WTC11 (cell line): ENCODE measurements at places on chromosomes 2 and 18. TPM values are rescaled to one million over a fixed set of nuclear protein-coding genes. Genes with fewer than 3 reads are reported as not detected.

SLC5A7 gene
- total RNA-seq = 0.05 TPM in 1 of 3 replicates, not detected in the others

CAVIN2 gene
- 0.14 to 0.28 TPM (median 0.27 TPM) in 3 replicates for total RNA-seq

ABHD1 gene
- total RNA-seq = 0.31 to 0.62 TPM (median 0.53 TPM) in 3 replicates

TMEM178A gene
- total RNA-seq = 13.6 to 14.5 TPM (median 14.1 TPM) in 3 replicates

EVA1A gene
- total RNA-seq = 3.2 to 4.1 TPM (median 3.3 TPM) in 3 replicates

ANKRD62 gene
- total RNA-seq = not detected in 3 replicates

CRYGC gene
- not detected in 3 replicates for total RNA-seq

CCDC102B gene
- 3.1 to 5.1 TPM (median 3.2 TPM) in 3 replicates for total RNA-seq

- DNase-seq = no peak
Observed at GRCh38 chr2:62478093-62478580, 27.9 kb downstream of the TMEM17 start.

DNA sequence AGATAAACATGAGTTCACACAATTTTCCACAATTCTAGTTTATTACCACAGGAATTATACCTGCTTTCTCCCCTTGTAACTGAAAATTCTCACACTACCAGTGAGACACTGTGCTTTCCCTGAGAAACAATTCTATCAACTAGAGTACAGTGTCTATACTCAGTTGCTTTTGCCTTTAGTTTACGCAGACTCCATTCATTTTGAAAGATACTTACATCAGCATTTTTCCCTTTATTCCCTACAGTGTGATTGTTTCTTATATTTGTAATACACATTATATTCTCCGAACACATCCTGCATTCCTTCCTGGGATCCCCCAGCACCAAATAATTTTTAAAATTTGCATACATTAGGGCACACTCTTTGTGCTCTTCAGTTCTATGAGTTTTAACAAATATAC is 1455.5 kb downstream of the SUCLG1 start:
- DNase-seq = no peak

GRCh38 chr2:182573553-182573952 is 142.5 kb upstream of the DNAJC10 start:
- DNase-seq = no peak

DNA sequence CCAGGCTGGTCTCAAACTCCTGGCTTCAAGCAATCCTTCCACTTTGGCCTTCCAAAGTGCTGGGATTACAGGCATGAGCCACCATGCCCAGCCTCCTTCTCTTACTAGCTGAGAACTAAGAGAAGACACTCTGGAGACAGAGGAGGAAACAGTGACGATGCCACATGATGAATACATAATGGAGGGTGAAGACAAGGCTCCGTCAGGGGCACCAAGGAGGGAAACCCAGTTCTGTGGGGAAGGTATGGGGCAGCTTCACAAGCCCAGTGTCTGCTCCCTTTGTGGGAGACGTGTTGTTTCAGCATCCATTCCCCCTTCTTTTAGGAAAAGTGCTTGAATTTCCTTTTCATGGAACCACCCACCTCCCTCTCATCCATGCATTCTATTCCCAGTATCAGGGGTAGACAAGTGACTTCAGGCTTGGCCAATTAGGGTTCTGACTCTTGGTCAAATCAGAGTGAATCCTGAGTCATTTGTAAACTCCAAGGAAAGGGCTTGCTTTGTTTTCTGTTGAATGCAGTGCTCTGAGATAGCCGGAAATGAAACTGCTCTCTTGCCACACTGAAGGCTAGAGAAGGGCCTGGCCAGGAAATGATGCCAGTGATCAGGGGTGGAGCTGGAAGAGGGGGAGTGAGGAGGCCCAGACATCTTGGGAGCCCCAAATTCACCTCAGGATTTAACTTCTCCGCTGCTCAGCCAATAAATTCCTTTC is 23.7 kb downstream of the TMEM127 start:
- no peak for DNase-seq

GRCh38 chr2:38098421-38099098 is 22.6 kb upstream of the CYP1B1 start:
- no peak for DNase-seq

- no peak for DNase-seq
Observed at GRCh38 chr2:2292381-2292780, 38.7 kb downstream of the MYT1L start.

DNA sequence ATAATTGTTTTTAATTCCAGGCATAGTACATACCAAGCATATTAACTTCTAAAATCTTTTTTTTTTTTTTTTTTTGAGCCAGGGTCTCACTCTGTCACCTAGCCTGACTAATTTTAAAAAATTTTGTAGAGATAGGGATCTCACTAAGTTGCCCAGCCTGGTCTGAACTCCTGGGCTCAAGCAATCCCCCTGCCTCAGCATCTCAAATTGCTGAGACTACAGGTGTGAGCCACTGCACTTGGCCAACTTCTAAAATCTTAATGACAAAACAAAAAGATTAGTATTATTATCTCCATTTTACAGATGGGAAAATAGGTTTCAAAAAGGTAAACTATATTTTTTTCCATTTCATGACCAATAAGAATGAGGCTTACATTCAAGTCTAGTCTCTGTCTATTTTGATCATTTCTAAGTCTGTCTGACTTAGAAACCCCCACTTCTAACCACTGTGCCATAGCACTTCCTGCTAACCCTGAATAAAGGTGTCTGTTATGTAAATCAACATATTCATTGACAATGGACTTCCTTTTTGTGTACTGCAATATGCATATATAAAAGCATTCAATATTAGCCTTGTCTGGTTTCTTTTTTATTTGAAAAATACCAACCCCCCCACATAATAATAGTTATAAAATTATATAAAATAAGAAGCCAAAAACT is 28.7 kb upstream of the ZEB2 start:
- no peak for DNase-seq

- no peak for DNase-seq
Observed at GRCh38 chr2:9390151-9390850, 33.0 kb downstream of the ITGB1BP1 start.

GRCh38 chr2:42944779-42945415 is 152.5 kb upstream of the HAAO start:
- DNase-seq = no peak

- no peak for DNase-seq
Observed at GRCh38 chr2:227370791-227371312, 8.3 kb downstream of the TM4SF20 start.

DNA sequence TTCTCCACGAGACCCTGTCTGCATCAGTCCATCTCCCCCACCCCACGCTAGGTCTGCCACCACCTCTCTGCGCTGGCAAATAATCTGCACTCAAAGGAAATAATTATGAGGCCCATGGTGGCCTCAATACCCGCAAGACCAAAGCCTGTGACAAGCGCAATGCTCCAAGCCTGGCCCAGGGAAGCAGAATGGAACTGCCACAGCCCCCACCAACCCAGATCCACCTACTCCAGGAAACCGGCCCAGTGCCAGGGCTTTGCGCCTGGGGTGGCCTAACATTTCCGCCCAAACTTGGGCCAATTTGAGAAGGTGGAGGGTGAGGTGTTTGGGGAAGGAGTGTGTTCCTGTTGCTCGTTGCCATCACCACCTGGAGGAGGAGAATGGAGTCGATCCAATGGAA is 26.0 kb upstream of the ATOH8 start:
- DNase-seq = no peak

- DNase-seq = no peak
Observed at GRCh38 chr2:69560147-69560482, 83.4 kb downstream of the AAK1 start.

DNA sequence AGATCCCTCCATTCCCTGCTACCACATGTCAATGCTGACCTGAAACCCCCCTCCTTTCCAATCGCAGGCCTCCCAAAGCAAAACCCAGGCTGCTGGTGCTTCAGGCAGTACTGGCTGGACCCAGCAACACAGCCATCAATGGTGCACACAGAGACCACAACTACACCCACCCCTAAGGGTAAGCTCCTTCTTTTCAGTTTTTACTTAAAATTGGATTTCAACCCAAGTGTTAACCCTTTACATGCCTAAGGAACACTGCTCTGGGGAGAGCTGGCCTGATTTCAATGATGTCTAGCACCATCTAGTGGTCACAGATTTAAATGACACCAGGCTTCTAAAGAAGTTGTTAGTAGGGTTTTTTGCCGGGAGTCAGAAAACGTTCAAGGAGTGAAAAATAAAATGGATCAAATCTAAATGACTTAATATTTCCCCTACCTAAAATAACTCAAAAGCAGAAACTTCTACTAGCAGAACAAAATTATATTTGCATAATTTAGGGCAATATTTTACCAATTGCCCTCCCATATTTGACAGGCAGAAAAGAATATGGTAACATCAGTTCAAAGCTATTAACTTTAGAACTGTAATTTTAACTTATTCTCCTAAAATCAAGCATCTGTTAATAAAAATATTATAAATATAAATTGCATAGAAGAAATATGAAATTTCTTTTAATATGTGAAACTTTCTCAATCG is 24.6 kb downstream of the FECH start:
- no peak for DNase-seq

DNA sequence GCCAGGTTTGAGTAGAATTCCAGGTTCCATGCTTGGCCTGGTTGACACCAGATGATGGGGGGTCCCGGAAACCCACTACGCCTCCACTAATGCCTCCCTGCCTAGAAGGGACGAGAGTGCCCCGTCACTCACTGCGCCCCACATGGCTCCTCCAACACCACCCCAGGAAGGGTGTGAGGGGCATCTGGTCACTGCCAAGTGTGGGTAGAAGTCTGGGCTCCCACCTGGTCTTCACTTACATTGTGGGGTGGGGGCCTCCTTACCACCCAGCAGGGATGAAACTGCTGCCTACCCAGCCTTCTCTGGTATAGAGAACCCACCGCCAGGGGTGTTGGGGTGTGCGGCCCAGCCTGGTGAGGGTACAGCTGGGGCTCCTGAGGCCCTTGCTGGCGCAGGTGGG is 65.2 kb upstream of the B3GNT7 start:
- no peak for DNase-seq

- no peak for DNase-seq
Observed at GRCh38 chr2:71347517-71347916, 15.9 kb downstream of the ZNF638 start.

- no peak for DNase-seq
Observed at GRCh38 chr18:57806978-57807285, 3.8 kb upstream of the ATP8B1 start.

- no peak for DNase-seq
Observed at GRCh38 chr2:239793836-239794235, 231.3 kb downstream of the NDUFA10 start.

DNA sequence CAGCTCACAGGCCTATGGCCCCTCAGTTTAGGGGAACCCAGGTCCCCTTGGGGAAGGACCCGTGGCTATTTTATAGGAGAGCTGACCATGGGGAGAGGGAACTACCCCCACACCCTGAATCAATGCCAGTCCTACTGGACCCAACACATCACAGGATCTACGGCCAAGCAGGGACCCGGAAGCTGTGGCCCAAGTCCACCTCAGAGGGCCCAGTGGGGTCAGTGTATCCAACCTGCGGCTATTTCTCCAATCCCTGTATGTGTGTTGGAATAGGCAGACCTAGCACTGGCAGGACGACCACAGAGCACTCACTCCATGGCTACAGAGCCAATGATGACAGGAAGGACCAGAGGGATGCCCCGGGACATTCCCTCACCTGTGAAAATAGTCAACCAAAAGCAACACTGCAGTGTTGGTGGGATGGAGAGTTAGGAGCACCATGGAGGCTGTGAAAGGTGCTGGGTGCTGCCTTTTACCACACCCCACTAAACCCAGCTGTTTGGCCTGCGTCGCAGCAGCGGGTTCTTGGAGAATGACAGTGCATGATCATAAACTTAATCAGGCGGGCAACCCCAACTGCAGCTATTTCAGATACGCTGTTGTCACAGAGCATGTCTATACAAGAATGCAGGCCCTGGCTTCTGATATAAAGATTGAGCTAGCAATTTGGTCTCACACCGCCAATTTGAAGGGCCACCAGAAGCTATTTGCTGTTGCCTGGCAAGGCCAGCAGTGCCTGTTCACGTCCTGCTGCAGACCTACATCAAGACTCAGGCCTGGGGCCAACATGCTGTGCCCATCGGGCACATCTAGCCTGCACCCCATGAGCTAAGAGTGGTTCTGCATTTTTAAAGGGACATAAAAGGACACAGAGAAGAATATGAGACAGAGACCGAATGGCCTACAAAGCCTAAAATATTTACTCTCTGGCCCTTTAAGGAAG is 110.4 kb downstream of the EIPR1 start:
- DNase-seq = no peak

- no peak for DNase-seq
Observed at GRCh38 chr2:201953880-201954279, 79.8 kb upstream of the FZD7 start.

DNA sequence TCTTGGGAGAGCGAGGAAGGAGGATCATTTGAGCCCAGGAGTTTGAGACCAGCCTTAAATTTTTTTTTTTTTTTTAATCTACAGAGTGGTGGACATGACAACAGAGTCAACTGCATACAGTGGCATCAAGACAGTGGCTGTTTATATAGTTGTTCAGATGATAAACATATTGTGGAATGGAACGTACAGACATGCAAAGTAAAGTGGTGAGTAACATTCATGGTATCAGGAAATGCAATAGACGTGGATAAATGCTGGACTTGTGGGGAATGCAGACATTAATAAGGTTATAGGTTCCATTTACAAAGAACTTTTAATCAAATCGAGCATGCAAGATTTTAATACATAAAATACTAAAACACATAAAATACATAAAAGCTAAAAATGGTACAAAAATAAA is 11.9 kb downstream of the WDR43 start:
- DNase-seq = no peak
